Femur (tissue), 1 donor: ENCODE measurements at places on chromosomes 1 and 21.

DNA sequence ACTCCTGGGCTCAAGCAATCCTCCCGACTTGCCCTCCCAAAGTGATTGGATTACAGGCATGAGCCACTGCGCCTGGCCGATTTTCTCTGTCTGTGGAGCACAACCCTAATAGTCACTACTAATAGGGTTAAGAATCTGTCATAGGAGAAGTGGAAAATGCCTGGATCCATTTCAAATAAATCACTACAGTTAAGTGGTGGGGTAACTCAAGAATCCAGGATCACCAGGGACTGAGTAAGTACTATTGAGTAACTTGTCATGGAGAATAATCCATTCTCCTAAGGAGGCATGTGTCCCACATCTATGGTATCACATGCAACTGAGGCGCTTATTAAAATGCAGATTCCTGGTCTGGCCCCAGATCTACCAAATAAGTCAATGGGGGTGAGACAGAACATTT lies 53.2 kb downstream of the OPTC start:
- no peak for DNase-seq

DNA sequence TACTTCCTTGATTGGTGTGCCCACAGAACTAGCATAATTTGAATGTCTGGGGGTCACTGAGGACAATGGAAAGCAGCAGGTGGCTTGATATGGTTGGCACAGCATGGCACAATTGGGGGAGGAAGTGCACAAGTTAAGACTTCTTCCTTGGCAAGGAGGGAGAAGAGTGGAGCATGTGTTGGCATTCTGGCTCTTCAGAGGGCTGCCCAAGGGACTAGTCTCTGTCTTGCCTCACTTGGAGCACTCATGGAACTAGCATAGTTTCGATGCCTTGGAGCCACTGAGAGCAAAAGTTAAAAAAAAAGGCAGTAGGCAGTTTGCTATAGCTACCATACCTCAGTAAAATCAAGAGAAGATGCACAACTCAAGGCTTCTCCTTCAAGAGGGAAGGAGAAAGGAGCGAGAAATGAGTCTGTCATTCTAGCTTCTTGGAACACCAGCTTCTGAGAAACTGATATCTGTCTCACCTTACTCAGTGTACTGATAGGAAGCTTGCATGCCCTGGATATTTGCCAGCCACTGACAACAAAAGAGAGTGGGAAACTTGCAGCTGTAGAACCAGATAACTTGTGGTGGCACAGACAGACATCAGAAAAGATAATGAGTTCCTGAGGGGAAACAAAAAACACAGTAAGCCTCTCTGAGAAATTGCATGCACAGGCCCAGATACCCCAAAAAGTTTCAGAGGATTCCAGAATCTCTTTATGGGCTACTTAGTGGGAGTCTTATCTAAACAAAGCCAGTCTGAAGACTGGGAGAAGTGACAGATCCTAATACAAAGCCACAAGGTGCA lies 207.5 kb upstream of the SAMSN1 start:
- no peak for DNase-seq

DNA sequence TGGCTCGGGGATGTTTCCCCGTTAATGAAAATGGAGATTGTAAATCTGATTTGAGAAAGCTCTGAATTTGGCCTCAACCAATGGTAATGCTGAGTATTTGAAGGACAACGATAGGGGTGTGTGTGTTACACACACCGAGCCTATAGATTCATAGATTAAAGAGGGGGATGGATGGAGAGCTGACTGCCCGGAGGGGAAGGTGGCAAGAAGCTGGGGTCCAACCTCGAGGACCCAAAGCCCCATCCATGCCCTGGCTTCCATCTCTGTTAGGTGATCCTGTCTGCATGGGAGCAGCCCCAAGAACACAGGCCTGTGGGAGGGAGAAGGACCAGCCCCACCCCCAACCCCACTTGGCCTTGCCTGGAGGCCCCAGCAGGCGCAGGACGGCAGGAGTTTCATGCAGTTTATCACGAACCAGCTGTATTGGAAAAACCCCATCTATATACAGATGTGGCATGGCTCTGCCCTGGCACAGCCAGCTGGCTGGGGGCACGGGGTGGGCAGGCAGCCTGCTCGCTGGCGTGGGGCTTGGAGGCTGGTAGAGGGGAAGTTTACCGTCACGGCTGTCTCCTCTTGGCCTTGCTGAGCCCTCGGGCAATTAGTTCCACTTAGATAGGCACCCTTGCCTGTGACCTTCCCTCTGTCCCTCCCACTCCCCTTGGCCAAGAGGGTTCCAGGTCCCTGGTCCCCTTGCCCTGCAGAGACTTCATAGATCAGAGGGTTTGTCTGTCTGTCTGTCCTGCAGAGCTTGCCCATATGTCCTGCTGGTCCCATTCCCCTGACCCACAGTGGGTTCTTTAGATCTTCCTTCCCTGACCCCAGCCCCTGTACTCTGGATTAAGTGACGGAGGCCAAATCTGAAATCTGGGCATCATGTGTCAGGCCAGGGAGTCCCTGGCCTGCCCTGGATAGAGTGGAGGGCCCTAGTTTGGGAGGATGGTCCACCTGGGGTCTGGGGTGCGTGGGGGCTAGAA lies 3.0 kb downstream of the HSPB7 start:
- peak; percentile 54 for DNase-seq

DNA sequence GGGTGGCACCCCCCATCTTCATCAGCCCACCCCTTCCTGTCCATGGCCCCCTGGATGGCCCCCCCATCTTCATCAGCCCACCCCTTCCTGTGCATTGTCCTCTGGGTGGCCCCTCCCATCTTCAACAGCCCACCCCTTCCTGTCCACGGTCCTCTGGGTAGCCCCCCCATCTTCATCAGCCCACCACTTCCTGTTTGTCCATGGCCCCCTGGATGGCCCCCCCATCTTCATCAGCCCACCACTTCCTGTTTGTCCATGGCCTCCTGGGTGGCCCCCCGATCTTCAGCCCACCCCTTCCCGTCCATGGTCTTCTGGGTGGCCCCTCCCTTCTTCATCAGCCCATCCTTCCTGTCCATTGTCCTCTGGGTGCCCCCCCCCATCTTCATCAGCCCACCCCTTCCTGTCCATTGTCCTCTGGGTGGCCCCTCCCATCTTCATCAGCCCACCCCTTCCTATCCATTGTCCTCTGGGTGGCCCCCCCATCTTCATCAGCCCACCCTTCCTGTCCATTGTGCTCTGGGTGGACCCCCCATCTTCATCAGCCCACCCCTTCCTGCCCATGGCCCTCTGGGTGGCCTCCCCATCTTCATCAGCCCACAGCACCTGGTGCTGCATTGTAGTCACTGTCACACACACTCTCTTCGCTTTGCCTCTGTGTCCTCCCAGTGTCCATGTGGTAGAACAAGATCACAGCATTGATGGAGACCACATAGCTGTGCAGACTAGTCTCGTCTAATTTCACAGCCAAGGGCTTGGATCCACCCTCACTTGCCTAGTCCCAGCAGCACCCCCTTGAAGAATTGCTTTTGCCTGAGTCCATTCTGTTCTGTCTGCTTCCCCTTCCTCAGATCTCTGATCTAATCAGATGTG lies 95.9 kb downstream of the PCBP3 start:
- no peak for DNase-seq

- peak; percentile 57 for DNase-seq
Observed at GRCh38 chr1:9069326-9070100, at the start of gene SLC2A5. Gene SLC2A5, minus strand, starts transcription at chr1:9069635. Its CDS starts 99 bp downstream, at chr1:9069536.

DNA sequence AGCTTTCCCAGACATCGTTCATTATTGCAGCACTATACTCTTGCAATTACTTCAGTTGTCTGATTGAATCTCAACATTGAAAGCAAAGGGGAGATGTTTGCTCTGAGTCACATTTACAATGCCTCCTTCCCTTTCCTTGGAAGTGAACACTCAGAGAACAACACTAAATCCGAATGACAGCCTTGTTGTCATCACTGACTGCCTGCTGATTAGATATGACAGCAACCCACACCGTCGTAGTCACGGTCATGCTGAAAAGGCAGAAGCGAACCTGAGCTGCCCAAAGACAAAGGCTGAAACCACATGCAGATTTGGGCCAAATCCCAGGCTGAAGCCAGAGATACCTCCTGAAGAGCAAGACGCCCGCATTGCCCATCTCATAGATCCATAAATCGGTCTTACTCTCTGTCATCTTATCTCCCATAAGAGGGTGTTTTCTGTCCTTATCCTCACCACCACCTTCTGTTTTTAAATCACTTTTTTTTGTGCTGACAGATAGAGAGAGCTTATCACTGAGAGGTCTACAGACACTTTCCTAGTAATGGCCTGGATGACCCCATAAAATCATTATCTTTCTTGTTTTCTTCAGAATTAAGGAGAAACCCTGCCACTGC lies 47.5 kb downstream of the TMCO4 start:
- DNase-seq = no peak

- DNase-seq = peak; percentile 59
Observed at GRCh38 chr1:54254055-54254454, 54.1 kb downstream of the MRPL37 start.

GRCh38 chr1:77489910-77490309 lies 192.5 kb downstream of the ZZZ3 start:
- no peak for DNase-seq

GRCh38 chr1:19682257-19682656 lies 17.6 kb downstream of the HTR6 start:
- DNase-seq = no peak

DNA sequence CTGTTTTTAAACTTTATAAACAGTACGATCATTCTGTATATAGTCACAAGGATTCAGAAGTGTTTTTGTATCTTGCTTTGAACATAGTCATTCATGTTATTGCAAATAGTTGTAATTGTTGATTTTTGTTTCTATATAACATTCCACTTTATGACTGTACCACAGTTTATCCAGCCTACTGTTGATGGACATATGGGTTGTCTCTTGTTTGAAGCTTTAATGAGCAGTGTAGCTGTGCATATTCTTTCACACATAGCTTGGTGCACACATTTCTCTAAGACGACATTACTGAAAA lies 6.1 kb downstream of the CD101 start:
- DNase-seq = no peak

DNA sequence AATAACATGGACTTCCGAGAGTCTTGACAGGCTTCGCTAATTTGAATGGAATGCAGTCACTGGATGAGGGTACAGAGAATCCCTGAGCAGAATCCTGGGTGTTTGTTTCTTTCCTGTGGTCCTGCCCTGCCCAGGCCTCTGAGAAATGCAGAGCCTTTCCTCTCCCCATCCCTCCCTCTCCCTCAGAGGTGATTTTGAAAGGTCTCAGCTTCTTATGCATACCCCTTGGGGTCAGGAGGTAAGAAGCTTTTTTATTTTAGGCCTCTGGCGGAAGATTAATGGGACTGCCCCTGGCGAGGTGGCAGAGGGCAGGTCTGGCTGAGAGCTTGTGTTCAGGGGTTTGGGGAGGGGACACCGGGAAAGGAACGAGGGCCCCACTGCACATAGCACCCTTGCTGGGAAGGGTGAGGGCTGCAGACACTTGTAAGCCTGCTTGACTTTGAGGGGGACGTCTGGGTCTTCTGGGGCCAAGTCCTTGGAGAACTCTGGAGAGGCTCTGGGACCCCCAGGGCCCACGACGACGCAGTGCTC lies 116.5 kb upstream of the SLC45A1 start:
- DNase-seq = no peak

- no peak for DNase-seq
Observed at GRCh38 chr1:63041660-63042059, 257.7 kb downstream of the ATG4C start.

- no peak for DNase-seq
Observed at GRCh38 chr1:22639286-22639685, 2.9 kb downstream of the C1QA start.

GRCh38 chr1:158283965-158284364 lies 5.8 kb upstream of the CD1C start:
- no peak for DNase-seq

DNA sequence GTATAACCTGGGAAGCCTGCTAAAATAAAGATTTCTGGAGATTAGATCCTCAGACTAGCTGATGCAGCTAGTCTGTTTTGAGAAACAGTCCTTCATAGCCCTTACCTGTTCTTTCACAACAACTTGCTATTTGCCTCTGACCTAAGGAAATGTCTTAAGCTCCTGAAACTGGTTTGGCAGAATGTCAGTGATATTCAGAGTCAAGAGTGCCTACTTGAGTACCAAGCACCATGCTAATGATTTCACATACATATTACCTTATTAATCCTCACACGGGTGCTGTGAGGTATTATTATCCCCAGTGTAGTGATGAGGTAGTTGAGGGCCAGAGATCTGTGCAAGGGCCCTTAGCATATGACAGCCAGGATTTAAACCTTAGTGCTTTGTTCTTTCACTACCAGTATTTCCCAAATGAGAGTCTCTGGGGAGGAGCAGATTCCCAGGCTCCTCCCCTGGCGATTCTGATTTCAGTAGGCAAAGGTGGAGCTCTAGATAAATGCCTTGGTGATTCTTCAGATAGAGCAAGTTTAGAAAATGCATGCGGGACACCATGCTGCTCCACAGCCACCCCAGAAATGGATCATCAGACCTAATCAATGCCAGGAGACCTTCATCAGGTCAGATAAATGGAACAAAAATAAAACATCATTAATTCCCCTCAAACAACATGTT lies 47.4 kb upstream of the WNT2B start:
- no peak for DNase-seq

- no peak for DNase-seq
Observed at GRCh38 chr1:58621391-58621790, 44.3 kb upstream of the TACSTD2 start.
